GM12878 (cell line): ENCODE measurements at places on chromosomes 2 and 18. TPM values are rescaled to one million over a fixed set of nuclear protein-coding genes. Genes with fewer than 3 reads are reported as not detected.

Gene CD28
- not detected in 2 replicates for polyA plus RNA-seq

Gene ACVR1C
- polyA plus RNA-seq: not detected in 2 replicates

Gene RPRD1A
- 32.4 and 37.5 TPM in 2 replicates for polyA plus RNA-seq

Gene TEX44
- not detected in 2 replicates for polyA plus RNA-seq

Gene CSRNP3
- polyA plus RNA-seq: 0.12 TPM in 1 of 2 replicates, not detected in the other

Gene KCNG3
- polyA plus RNA-seq: not detected in 2 replicates

Gene ARHGAP15
- polyA plus RNA-seq: 60.6 and 72.7 TPM in 2 replicates
